CD4-positive, alpha-beta T cell treated with Interleukin-4 for 1 hour (primary cell): ENCODE measurements at places on chromosomes 6 and 20.

GRCh38 chr6:111445861-111446267 is 37.2 kb downstream of the REV3L start:
- DNase-seq, result no peak

- no peak for DNase-seq
Observed at GRCh38 chr20:62202676-62203377, 17.3 kb downstream of the HRH3 start.

- no peak for DNase-seq
Observed at GRCh38 chr6:144341831-144342527, 56.8 kb downstream of the UTRN start.

- DNase-seq, result no peak
Observed at GRCh38 chr20:40551125-40551530, 137.9 kb downstream of the MAFB start.

DNA sequence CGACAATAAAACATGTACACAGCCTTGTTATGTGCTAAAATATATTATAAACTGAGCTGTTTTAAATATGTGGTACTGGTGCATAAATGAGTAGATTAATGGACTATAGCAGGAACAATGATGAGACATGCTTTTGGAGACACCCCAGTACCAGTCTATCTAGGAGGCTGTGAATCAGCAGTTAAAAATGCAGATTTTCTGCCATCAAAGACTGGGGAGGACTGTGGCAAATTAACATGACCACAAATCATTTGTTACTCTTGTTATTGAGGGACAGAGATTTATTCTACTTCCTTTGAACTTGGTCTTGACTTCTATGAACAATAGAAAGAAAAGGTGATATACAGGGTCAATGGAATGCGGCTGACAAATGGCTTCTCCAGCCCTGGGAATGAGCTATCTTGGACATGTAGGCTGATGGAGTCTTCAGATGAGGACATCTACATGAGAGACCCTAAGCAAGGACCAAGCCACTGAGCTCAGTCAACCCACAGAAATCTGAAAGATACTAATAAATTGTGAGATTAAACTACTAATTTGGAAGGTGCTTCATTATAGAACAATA is 551.7 kb upstream of the GJE1 start:
- DNase-seq, result no peak

GRCh38 chr6:82419132-82419581 is 55.5 kb downstream of the TPBG start:
- DNase-seq, result no peak

GRCh38 chr6:26230351-26230750 is 134.6 kb upstream of the BTN3A2 start:
- DNase-seq, result no peak

DNA sequence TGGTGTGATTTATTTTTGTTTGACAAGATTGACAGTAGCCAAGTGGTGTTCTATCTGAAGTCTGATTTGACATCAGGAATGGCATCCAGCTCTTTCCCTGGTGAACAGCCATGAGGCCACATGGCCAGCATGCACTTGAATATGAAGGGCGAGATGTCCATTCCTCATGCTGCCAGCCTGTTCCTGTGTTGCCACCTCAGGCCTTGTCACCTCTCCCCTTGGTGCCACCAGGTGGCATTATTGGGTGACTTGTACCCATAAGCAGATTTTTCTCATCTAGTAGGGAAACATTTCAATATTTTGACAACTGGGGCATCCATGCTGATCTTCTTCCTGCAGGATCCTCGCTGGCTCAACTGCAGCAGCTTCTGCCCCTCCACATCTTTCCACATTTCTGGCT is 199.1 kb downstream of the ERMARD start:
- peak; percentile 42 for DNase-seq
